HAP-1 (cell line): ENCODE measurements at places on chromosomes 16 and 17.

DNA sequence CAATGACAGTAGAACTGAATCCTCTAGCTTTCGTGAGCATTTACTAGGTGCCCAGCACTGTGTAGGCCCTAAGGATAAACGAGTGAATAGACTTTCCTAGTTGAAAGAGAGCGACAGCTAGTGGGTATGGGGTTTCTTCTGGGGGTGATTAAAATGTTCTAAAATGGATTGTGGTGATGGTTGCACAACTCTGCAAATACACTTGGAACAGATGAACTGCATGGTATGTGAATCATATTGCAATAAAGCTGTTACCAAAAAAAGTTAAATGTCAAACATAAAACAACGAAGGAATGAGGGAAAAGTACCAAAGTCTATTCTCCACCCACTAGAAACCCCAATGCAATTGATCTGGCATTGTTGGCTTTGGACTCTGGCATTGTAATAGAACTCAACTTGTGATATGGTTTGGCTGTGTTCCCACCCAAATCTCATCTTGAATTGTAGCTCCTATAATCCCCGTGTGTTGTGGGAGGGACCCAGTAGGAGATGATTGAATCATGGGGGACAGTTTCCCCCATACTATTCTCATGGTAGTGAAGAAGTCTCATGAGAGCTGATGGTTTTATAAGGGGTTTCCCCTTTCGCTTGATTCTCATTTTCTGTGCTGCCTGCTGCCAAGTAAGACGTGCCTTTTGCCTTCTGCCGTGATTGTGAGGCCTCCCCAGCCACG, 70.5 kb downstream of the MARF1 start:
- no peak for DNase-seq

DNA sequence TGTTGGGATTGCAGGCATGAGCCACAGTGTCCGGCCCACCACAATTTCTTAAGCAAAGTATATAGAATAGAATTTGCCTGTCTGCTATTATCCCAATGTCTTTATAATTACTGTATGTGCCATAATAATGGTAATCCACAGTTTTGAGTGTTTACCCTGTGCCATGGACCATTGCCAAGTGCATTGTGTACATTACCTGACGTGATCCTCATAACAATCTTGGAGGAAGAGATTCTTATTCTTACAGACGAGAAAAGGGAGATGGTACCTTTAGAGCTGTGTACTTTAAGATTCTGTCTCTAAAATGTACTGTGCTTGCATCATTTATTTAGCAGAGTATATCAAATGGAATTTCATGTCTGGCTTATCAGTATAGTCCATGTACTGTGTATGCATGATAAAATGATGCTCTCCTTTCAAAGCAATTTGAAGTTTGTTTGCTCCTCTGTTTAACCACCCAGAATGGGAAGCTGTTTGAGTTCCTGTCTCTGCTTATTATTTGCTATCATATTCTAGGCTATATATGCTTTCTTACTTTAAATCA, 13.8 kb upstream of the CDR2 start:
- no peak for DNase-seq

- DNase-seq = no peak
Observed at GRCh38 chr16:5604770-5605169, 507.2 kb upstream of the EEF2KMT start.

DNA sequence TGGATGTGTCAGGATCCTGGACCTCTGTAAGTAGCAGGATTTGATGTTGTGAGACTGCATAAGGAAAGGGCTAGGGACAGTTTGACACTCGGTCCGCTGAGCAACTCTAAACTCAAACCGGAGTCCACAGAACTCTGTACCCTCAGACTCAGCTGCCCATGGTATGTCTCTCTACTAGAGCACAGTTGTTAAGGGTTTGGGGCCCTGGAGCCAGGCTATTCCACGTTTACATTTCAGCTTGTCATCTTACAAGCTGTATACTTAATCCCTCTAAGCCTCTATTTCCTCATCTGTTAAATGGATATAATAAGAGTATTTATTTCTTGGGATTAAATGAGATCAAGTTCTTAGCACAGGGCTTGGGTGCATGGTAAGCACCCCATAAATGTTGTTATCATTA, 27.9 kb downstream of the HOXB1 start:
- no peak for DNase-seq

DNA sequence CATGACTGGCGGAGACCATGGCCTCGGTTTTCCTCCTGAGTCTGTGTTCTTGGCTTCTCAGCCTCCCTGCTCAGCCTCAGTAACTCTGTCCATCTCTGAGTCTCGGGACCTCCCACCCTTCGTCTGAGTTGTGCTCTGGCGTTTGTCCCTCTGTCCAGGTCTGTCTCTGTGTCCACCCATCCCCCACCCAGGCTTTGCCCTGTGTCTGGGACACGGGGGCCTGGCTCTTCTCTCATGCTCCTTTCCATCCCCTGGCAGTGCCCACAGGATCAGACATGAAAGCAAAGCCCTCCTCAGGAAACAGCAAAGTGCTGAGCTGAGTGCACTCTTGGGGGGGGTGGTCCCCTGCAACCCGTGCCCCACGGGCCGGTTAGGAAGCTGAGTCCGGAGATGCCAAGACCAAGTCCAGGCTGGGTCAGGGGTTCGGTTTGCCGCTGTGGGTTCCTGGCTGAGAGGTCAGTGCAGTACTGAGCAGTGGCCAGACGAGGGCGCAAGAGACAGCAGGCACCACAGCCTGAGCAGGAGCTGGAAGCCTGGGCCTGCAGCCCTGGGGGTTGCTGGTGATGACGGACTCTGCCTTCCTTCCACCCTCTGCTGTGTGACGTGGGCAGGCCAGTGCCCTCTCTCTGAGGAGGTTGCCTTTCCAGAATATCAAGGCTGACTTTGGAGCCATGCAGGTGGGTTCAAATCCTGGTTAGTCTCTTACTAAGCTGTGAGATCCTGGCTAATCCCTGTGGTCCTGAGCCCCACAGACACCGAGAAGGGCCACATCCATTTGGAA, 2.5 kb downstream of the P2RX1 start:
- peak; percentile 33 for DNase-seq
